ENCODE measurements at places on chromosomes 1 and 21.

GRCh38 chr1:209768354-209768774 is 12.5 kb downstream of the TRAF3IP3 start:
- DNase-seq: peak; percentile 69

DNA sequence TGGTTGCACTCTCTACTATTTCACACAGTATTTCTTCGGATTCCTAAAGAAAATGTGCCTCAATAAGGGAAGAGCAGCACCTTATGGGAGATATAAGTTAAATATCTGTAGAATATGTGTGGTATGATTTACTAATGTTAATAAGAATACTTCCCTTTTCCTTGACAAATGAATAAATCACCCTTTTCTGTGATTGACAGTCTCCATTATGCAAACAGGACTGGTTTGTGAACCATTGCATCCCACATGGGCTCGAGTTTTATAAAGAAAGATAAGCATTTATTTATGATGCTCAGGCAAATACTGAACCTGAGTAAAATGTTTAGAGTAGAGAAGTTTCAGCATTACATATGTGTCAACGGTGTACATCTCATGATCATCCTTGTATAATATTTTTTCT is 587.7 kb upstream of the BRINP3 start:
- DNase-seq: no peak

GRCh38 chr21:41650526-41651145 is 116.2 kb downstream of the RIPK4 start:
- no peak for DNase-seq

DNA sequence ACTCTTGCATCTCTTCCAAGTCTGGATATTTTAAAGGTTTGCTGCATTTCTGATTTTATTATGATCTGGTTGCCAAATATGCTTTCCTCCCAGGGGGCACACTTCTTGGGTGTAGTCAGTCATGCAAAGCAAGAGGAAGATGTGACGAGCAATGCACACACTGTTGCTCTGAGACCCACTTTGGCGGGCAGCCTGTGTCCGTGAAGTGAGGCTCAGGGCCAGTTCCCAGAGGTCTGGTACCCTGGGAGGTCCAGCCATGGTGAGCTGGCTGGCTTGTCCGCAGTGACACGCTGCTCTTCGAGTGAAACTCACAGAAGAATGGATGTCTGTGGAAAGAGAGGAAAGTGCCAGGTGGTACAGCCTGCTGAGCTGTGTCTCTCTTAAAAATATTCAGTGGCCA is 52.8 kb upstream of the EDN2 start:
- no peak for DNase-seq

DNA sequence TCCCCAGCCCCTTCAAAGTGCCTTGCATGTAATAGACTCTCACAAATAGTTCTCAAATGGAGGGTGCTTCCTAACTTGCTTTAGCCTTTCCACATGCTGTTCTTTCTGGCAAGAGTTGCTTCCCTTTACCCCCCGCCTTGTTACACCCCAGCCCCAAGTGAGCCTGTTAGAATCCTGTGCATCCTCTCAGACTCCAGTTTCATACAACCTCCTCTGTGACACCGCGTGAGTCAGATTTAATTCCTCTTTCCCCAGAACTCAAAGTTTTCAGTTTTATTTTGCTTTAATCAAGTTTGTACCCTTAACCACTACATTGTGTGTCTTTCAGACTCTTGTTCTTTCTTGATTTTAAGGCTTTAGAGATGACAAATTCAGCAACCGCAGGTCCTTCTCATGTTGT is 234.5 kb upstream of the HOOK1 start:
- DNase-seq: no peak

DNA sequence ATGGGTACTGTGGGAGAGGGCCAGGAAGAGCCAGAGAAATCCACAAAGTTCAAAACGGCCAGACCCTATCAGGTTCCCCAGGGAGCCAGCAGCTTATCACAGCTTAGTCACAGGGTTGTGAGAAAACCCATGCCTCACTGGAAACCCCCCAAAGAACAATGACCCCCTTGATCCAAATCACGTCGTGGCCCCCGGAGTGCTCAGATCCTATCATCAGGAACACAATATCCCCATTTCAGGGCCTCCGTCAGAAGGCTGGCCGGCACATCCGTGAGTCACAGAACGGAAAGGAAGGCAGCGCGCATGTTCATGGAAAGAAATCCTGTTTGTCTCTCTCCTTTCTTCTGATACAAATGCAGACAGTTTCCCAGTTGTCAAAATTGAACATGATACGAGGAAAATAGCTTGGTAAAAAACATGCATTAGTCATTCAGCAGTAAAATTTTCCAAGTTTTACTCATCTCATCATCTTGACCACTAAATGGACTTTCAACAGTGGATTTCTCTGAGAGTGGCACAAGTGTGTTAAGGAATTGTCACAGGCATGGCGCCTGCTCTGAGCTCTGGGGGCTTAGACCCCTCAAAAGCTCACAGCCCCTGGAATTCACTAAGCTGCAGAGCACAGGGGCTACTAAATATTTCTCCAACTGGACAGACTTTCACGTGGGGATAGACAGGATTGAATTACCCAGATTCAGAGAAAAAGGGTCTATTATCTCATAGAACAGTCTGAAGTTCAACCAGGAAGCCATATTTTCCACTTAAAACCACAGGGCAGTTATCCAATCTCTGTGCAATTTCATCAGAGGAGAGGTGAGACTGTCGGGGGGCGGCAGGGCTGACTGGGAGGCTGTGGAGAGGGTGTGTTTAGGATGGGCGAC is 124.8 kb downstream of the RIPK4 start:
- DNase-seq: no peak

DNA sequence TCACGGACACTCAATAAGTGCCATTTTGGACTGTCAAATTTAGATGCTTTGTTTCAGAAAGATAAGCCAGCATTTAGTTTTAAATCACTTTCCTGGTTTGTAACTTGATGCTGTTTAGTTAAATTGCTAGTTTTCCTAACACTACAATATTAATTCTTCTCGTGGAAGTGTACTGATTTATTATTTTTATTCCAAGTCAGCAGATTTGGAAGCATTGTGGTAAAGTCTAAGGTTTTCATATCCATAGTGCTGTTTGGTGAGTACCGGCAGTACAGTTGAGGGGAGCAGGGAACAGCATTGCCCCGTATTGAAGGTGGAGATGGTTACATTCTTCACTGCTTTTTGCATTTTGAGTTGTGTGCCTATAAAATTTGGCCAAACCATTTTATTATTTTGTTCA is 36.3 kb downstream of the S100B start:
- no peak for DNase-seq

DNA sequence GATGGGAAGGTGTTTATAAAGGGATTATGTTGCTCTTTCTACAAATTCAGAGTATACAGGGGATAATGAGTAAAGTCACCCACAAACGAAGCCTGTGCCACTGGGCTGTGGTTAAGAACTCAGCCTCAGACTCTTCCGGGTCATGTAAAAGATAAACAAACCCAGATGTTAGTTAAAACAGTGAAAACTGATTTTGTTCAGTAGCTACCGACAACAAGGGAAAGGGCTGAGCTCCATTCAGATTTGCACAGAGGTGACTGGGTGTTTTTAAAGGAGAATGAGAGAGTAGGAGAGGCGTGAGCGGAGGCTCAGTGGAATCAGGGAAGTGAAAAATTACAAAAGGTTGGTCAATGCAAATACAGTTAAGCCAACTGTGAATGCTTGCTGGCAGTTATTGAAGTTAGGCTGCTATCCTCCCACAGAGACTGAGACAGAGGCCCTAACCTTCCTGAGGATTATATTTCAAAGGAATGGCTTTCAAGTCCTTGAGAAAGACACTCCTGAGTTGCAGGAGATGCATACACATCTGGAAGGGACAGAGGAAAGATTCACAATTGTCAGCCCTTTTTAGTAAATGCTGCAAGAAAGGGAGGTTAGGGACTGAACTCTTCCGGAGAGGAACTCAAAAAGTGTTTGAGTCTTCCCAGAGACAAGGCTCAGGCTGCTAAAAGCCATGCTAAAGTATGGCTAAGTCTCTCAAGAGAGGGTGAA is 29.9 kb upstream of the SAMD13 start:
- no peak for DNase-seq

GRCh38 chr1:20125100-20125499 is 5.8 kb upstream of the PLA2G2D start:
- DNase-seq: no peak

DNA sequence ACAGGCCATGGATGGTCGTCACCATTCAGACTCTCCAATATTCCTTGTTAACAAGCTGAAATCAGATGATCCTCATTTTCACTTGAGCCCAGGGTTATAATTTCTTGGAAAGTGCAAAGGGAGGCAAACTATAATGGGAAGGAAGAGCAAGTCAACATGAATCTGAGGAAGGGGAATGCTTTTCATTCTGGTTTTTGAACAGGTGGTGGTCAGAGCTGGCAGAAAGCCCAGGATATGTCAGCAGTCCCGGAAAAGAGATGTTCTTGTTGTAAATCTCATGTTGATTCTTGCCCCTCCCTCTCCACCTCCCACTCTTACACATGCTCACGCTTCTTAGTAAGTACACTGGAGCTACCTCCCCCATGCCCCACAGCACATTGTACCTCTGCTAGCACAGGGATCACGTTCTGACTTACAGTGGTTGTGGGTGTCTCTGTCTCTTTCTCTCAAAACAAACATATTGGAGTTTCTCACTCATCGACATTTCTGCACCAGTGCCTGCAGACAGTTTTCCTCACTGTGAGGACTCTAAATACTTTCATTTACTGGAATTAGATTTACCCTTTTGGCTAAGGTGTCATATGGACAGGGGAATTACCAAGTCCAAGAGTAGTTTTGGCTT is 77.6 kb downstream of the XCL2 start:
- DNase-seq: peak; percentile 17

- no peak for DNase-seq
Measured at GRCh38 chr21:35127851-35128250, 78.7 kb upstream of the RUNX1 start.

DNA sequence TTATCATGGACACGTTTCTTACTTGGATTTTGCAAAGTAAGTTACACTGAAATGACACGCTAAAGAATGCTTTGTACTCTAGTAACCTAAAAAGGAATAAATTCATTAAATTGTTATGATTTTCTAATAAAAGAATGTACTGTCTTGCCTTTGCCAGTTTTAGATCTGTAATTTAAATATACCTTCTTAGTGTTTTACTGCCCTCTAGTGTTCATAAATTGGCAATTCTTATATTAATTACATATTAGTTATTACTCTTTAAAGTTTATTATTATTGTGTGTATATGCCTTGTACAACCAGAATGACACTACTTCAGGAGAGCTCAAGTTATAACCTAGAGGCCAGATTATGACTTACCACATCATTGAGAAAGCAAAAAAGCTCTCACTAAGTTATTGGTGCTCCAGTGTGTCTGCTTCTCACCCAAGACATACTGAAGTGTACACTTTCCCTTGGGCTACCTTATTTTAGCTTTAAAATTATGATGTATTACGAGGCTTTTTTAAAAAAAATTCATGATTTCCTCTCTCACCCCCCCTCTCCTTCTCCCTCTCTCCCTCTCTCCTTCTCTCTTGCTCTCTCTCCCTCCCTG is 169.9 kb downstream of the HS2ST1 start:
- DNase-seq: no peak

DNA sequence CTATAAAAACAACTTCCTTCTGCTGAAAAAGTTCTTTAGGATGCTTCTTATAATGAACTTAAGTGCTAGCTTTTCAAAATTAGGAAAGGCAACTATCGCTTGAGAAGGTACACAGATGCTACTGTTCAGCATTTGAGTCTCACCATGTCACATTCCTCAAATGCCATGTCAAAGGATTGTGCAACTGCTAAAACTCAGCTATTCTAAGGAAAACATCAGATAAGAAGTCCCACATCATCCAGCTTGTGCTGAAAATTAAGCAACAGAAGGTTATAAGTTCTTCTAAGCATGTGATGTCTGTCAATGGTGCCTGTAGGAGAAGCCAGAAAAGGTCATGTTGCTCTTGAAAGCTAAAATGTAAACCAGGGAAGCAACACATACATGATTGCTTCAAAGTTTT is 36.5 kb downstream of the MCOLN2 start:
- DNase-seq: no peak

- DNase-seq: no peak
Measured at GRCh38 chr1:177600936-177601335, 368.9 kb downstream of the SEC16B start.

- DNase-seq: no peak
Measured at GRCh38 chr1:239233626-239234025, 152.7 kb upstream of the CHRM3 start.

DNA sequence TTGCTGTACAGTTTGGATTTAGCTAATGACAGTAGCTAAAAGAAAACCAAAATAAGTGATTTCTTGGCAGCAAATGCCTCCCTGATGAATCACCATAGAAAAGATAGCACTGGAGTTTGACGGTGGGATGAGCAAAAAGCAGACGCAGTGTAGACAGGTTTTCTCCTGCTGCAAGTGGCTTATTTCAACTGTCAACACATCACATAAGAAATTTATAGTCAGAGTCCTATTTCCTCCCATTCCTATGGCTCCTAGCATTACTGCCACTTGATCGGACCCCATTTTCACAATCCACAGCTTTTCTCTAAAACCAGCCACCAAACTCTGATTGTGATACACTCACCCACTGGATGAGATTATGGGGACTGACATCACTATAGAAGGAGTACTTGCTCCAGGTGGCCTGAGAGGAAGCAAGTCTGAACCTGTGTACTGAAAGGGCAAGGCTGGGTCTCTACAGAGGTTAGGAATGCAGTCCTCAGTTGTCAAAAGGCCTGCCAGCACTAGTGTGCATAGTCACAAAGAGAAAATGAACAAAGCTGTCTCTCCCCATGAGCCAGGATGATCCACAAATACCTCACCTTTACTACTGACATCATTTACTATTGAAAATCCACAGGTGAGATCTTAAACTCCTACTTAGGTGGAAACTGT is 359.8 kb downstream of the LTN1 start:
- DNase-seq: no peak

- DNase-seq: no peak
Measured at GRCh38 chr1:95496773-95497172, 262.8 kb downstream of the RWDD3 start.

DNA sequence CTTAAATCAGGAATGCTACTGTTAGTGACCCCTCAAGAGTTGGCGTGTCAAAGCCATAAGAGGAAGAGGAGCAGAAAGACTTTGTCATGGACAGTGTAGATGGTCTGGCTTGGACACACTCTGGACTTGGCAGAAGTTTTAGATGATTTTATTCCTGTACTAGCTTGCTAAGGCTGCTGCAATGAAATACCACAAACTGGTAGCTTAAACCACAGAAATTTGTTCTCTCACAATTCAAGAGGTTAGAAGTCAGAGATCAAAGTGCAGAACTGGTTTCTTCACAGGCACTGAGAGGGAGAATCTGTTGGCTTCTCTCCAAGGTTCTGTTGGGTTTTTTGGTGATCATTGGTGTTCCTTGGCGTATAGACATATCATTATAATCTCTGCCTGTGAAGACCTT is 869.8 kb upstream of the B3GALT2 start:
- DNase-seq: no peak
